ENCODE measurements at places on chromosomes 11 and 22. TPM values are rescaled to one million over a fixed set of nuclear protein-coding genes. Genes with fewer than 3 reads are reported as not detected.

Gene F2
- total RNA-seq = 0.29 TPM

Gene FGF19
- total RNA-seq = not detected

Gene MMP1
- total RNA-seq = not detected

Gene TTLL8
- total RNA-seq = not detected

Gene BTBD18
- total RNA-seq = not detected

Gene GLYAT
- not detected for total RNA-seq

Gene ADAMTS8
- not detected for total RNA-seq

Gene MGAT3
- total RNA-seq = not detected

Gene PRR33
- total RNA-seq = 0.07 TPM

Gene CECR2
- total RNA-seq = not detected

Gene RIBC2
- 7.7 TPM for total RNA-seq

DNA sequence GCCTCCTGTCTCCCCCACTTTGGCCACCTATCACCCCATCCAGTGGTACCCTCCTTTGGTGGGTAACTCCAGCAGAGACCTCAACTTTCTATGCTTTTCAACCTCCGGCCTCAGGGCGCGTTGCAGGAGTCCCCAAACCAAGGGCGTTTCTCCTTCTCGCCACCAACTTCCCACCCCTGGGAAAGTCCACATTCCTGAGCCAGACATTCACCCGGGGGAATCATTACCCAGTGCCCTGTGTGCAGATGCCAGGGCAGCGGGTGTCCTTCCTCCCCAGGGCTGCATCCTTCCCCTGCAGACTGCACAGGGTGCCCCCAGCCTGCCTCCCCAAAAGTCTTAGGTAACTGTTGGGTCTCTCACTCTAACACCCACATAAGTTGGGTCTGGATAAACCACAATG lies 26.4 kb downstream of the MYEOV start:
- no peak for DNase-seq

DNA sequence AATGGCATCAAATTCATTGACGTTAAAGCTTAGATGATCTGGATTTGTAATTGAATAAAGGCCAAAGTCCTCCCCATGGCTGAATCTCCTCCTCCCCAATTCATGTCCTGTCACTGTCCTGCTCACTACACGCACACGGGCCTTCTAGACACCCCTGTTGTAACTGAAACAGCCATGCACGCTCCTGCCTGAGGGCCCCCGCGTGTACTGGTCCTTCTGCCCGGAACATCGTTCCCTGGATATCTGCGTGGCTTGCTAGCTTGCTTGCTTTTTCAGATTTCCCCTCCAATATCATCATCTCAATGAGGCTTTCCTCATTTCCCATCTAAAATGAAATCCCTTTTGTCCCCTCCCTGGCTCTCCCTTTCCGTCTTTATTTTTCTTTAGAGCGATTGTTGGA lies 15.3 kb downstream of the PKNOX2 start:
- DNase-seq = no peak

GRCh38 chr22:35558031-35558430 lies 17.4 kb downstream of the RASD2 start:
- no peak for DNase-seq

GRCh38 chr11:65891219-65892136 lies 1.0 kb downstream of the CCDC85B start:
- DNase-seq = peak; percentile 53

DNA sequence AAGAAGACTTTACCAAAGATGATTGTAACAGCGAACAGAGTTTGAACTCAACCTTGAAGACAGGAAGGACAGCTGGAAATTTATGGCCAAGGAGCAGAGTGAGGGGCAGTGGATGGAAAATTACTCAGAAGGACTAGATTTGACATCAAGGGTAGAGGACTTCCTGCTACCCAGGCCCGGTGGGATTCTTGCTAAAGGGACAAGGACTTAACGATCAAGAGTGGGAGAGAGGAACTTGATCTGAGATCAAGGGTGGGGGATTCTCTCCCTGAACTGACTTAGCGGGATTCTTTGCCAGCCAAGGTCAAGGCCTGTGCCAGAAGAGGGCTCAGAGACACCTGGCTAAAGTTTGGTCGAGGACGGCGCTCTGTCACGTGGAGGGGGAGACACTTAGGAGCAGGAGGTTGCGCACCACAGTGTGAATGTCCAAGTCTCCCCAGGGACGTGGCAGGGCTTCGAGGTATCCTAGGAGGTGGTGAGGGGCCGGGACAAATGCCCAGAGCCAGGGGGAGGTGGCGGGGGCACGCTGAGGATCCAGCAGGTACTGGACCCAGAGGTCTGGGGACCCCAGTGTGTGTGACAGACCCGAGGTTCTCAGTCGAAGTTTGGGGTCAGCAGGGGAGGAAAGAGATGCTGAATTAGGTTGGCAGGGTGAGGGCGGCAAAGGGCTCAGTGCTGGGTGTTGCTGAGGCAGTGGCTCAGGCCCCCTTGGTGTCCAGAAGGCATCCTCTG lies 46.1 kb upstream of the SHISAL1 start:
- no peak for DNase-seq

DNA sequence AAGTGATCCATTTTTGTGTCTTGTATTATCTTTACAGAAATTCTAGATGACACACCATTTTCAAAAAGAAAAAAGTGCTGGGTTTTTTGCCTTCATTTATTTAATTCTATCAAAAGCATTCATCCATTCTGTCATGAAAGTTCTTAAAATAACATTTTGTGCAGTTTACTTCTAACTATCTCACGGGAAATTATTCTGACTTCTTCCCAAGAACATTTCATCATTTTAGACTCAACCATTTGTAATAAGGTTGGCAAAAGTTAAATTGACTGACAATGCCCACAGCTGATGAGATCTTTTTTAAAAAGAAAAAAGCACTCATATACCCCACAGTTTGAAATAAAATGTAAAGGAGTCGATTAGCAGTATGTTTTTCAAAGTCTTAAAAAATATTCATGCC lies 68.5 kb downstream of the SBF2 start:
- no peak for DNase-seq

- no peak for DNase-seq
Observed at GRCh38 chr11:16117989-16118756, 238.2 kb downstream of the SOX6 start.

DNA sequence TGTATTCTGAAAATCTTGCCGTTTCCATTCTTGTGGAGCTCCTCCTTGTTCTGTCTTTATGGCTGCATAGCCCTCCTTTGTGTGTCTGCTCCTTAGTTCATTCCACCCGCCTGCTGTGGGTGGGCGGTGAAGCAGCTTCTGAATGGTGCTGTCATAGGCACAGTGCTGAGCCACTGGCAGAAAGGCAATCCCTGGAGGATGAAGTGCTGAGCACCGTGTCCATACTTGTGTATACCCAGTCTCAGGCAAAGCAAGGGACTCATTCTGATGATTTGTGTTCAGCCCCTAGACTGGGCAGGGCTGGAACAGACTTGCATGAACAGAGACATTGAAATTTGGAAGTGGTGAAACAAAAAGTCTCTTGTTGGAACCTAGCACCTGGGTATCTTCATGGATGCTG lies 134.9 kb downstream of the MYO18B start:
- DNase-seq = no peak

DNA sequence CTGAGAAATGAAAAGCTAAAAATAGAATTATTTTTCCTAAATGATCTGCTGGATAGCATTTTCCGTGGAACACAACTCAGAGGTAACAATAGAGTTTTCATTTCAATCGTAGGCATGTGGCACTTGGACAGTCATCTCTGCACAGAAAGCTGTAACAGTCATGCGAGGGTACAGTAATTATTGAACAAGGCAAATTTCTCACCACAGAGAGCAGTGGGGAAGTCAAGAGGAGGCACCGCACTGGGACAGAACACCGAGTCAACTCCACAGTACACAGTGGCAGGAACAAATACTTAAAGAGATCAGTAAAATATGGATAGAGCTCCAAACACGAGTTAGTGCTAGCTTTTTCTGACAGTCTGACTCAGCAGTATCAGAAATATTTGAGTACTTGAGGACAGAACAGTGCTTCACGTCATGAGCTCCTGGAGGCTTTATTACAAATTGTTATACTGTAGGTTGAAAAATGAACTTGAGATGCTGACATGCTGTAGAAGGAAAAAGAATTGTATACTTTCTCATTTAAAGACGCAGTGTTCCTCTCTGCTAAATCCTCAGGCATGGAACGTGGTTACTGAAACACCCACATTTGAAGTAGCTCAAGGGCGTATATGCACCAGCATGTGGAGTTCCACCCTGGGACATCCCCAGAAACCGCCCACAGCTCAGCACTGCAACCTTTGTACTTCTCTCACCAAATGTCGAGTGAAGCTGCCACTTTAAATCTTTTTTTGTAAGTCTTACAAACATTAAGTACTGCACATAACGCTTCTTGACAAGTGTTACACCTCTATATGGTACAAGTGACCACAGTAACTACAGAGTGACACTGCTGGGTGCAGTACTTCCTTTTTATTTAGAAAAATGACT lies 27.4 kb upstream of the YPEL1 start:
- peak; percentile 81 for DNase-seq

DNA sequence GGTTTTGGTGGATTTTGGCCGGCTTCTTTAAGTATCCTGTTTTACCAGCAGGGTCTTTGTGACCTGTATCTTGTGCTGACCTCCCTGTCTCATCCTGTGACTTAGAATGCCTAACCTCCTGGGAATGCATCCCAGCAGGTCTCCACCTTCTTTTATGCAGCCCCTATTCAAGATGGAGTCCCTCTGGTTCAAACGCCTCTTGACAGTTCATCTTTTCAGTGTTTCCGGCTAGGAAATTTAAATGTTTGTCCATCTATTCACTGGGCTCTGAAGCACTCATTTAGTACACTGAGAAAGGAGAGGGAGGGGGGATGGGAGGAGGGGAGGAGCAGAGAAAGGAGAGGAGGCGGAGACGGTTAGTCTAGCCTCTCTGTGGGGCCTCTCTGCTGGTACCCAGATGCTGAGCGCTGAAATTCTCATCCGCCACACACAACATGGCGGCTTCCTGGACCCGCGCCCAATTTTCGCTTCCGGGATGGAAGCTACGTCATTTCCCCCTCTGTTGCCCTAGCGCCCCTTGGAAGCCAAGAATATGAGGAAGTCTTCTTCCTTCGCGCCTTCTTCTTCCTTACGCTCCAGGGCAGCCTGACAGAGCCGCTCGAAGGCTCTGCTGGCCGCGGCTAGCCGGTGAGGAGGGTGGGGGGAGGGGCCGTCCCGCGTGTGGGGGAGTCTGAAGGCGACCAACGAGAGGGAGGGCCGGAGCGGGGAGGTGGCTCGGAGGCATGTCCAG lies 69.0 kb upstream of the SYT13 start:
- peak; percentile 93 for DNase-seq

- DNase-seq = no peak
Observed at GRCh38 chr11:30206249-30206996, 24.4 kb upstream of the FSHB start.

GRCh38 chr11:65699306-65699705 lies 12.7 kb upstream of the KAT5 start:
- DNase-seq = no peak

- DNase-seq = peak; percentile 53
Observed at GRCh38 chr22:17243524-17243923, 24.3 kb upstream of the ADA2 start.

DNA sequence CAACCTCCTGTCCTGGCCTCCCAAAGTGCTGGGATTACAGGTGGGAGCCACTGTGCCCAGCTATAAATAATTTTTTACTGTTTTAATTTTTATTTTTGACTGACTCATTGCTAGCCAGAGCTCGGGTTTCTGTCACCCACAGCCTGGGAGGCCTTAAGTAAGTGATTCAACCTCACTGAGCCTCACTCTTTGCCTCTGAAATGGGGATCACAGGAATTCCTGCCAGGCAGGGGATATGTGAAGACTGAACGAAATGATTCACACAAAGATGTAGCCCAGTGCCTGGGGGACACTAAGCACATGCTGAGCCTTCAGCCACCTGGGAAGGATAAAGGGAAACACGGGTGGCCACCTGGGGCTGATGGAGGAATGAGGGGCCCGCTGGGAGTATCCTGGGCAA lies 3.8 kb upstream of the LRRC74B start:
- DNase-seq = no peak

GRCh38 chr11:78192911-78193351 lies 4.2 kb downstream of the USP35 start:
- DNase-seq = peak; percentile 38

DNA sequence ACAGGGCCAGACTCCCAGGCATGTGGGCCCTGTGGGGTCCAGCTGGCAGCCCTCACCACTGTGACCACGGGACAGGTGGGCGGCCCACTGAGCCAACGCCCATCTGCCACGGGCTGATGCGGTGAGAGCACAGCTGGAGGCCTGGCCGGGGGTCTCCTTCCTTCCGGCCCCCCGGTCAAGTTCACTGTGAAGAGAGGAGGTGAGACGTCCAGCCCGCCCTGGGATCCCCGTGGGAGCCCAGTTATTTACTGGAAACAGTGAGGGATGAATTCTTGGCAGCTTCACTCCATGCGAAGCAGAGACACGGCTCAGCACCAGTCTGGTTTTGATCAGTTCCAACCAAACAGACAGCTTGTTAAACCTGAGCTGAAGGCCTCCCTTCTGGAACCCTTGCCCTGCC lies 38.7 kb downstream of the WNT11 start:
- DNase-seq = no peak

DNA sequence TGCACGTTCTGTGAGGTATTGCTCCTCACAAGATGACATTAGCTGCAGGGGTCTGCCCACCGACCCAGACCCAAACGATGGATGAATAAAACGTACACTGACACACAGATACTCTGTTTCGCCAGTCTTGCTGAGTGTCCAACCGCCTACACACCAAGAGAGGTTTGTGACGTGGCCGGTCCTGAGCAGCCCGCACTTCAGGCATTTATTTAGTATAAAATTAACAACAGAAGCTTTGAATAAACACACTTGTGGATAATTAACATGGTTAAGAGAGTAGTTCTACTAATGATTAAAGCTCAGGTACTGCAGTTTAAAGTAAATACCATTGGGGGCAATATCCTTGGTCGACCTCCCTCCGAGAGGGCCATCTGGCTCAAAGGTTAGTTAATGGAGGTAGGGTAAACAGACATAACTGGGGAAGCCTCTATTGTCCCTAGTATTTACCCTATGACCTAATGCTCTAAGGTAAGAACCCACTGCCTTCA lies 75.7 kb downstream of the CCDC83 start:
- DNase-seq = no peak

DNA sequence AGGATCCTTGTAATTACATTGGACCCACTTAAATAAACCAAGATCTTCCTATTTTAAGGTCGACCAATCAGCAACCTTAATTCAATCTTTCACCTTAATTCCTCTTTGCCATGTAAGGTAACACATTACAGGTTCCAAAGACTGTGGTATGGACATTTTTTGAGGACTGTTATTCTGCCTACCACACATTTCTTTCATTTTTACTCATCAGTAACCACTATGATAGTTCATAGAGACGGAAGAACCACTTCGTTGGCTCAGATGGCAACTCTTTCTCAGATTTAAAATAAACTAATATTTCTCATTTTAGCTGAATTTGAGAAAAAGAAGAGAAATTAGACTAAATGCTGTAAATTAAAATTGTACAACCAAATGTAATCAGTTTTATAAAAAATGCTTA lies 96.3 kb downstream of the PAX6 start:
- no peak for DNase-seq

GRCh38 chr11:11217929-11218628 lies 135.0 kb downstream of the CSNK2A3 start:
- DNase-seq = no peak

DNA sequence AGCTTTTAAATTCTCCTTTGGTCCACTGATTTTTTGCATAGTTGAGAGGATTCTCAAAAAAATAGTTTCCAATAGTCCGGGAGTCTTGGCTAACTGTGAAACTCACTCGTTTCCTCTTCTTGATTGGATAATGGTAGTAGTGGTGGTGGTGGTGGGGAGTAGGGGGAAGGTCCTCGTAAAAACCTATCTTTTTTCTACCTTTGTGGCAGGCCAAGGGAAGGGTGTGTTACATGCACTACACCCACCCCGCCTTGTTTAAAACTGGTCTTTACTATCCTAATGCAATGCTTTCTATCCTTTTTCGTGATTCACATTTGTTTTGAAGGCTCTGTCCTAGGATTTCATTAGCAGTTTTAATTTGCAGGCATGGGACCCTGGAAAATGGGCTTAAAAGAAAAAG lies 4.8 kb downstream of the TEAD1 start:
- no peak for DNase-seq

All from activated CD4-positive, alpha-beta memory T cell treated with anti-CD3 and anti-CD28 coated beads for 36 hours (primary cell).